ENCODE measurements at places on chromosomes 12 and 14.

DNA sequence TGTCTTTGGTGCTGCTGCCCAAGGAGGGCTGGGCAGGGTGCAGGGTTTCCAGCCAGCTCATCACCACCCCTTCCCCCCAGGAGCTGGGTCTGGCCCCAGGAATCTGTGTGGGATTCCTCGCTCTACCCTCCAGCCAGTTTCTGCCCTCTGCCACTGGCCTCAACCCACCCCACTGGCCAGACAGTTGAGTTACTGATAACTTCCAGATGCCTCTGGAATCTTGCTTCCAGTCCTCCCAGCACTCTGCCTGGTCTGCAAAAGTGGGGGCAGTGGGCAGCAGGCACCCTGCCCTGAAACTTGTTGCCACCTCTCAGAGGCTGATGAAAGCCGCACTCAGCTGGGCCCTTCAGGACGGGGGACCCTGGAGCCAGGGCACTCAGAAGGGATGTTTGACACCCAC is 20.1 kb upstream of the TBX3 start:
- no peak for DNase-seq

DNA sequence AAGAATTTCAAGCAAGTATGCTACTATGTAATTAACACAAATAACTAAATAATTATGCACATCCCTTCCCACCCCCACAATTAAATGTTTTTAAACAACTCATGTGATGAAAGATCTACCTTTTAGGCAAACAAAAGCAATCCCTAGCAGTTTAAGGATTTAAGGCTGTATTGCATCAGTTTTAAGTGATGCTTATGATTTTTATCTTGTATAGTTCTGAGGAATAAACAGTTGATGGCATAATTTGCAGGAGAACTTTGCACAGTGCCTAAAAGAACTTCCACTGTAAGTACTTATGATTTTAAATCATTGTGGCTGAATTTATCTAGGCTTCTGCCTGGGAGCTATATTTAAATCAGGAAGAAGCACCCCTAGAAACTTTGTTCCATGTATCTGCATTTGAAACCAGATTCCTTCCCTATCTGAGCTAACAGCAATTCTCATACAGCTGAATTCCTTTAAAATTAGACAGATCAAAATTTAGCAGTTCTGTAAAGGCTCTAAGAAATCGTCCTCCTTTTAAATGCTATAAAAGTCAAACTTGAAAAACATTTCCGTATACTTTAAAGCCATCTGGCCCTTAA is 388.6 kb downstream of the BCAT1 start:
- no peak for DNase-seq

DNA sequence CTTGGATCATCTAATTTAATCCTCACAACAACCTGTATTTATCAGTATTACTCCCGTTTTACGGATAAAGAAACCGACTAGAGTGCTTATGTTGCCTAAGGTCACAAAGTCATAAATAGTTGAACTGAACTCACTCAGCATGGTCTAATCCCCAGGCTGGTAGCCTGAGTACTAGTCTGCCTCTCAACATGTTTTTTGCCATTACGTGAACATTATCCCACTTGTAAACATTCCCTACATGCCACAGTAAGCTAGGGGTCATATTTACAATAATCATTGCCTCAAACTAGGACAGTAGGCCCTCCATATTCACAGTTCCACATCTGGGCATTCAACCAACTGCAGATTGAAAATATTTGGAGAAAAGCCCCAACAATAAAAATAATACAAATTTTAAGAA is 12.1 kb downstream of the SNRPF start:
- no peak for DNase-seq

GRCh38 chr14:33529787-33530757 is 420.8 kb downstream of the EGLN3 start:
- DNase-seq = no peak

DNA sequence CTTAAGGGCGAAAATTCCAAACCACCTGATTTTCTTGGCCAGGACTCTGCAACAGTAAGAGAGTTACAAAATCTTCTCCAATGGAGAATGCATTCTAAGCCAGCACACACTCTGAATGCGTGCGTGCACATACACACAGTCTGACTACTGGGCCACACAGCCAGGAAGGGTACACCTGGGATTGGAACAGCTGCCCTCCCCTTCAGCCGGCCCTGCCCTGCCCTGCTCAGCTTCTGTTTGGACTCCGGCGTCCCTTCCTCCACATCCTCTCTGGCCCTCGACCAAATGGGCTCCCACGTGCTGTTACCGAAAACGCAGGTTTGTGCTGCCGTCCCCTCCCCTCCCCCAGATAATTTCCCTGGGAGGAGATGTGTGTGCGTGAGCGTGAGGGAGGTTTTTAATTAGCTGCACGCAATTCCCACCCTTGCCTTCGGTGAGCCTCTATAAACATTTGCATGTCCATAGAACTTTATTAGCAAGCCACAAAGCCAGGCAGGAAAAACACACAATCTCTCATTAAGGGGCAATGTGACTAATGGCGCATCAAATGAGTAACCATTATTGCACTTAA is 43.0 kb downstream of the CCNK start:
- DNase-seq = no peak

DNA sequence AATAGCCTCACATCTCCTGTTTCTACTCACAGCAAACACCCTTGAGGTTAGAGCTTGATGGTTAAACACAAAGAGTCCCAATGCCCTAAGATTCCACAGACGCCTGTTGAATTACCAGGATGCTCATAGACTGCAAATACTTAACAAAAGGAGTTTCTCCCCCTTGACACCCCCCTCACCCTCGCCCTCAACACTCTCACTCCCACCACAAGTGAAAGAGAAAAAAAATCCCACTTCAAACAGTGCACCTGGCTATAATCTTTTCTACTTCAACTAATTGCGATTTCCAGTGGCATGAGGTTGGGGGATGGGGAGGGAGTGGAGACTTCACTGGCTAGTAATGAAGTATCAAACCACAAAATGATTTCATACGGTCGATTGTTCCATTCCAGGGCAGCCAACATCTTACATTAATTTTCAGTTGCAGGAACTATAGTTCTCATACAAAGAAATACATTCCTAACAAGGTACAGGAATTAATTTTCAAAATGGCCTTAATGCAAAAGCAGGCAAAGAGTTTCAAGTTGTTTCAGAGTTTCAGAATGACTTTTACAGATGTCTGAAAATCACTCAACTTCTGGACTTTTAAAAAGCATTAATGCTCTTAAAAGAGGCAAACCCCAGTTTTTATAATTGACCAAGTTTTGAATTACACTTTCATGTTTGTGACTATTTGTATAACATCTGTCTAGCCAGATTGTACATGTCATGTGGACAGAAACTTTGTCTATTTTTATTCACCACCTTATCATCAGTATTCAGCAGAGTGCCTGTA is 390.7 kb downstream of the C12orf75 start:
- no peak for DNase-seq

- DNase-seq = no peak
These were observed 21.5 kb downstream of the FAM222A start for GRCh38 chr12:109735051-109735521.

DNA sequence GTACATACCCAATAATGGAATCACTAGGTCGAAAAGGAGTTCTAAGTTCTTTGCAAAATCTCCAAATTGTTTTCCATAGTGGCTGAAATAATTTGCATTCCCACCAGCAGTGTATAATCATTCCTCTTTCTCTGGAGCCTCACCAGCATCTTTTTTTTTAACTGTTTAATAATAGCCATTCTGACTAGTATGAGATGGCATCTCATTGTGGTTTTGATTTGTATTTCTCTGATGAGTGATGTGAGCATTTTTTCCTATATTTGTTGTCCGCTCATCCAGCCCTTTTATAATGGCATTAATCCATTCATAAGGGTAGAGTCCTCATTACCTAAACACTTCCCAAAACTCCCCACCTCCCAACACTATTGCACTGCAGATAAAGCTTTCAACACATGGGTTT is 278.3 kb downstream of the SEC23A start:
- no peak for DNase-seq

GRCh38 chr14:40656311-40656710 is 950.4 kb upstream of the LRFN5 start:
- DNase-seq = no peak

- DNase-seq = no peak
These were observed 43.8 kb upstream of the CSRNP2 start for GRCh38 chr12:51127050-51127729.

GRCh38 chr12:18895946-18896345 is 158.0 kb downstream of the CAPZA3 start:
- no peak for DNase-seq

DNA sequence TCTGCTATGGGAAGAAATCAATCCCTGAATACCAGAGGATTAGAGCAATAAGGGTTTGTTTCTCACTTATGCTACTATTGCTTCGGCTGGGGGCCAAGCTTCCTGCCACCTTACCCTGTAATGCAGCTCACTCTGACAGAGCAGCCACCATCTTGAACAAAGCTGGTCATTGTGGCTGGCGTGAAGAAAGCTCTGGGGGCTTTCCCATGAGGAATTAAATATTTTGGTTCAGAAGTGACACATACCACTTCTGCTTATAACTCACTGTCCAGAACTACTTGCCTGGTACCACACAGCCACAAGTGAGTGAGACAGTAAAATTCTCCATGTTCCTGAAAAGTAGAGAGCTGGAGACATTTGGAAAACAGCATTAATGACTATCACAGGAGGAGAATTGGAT is 82.6 kb downstream of the GALNT8 start:
- DNase-seq = no peak

- no peak for DNase-seq
These were observed 44.4 kb upstream of the TCL1A start for GRCh38 chr14:95758331-95758730.

- DNase-seq = no peak
These were observed 12.9 kb downstream of the GMFB start for GRCh38 chr14:54475911-54476310.

- no peak for DNase-seq
These were observed 22.4 kb downstream of the ASB2 start for GRCh38 chr14:93953739-93954515.

GRCh38 chr14:37056473-37056872 is 115.9 kb downstream of the SLC25A21 start:
- no peak for DNase-seq

DNA sequence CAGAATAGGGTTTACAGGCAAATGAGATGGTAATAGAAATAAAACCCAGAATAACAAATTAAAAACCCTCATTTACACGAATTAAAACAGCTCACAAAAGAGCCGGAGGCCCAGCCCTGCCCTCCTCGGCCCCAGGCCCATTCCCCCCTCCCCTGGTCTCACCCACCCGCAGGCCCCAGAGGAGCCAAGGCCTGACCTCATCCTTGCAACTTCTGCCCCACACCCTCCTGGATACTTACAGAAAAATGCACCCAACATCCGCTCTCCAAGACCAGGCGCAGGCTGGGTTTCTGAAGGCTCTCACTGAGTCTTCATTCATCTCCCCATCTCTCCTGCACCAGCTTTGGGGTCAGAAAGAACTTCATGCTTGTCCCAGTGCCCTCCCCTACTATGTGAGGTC is 16.2 kb upstream of the VSX2 start:
- DNase-seq = no peak

DNA sequence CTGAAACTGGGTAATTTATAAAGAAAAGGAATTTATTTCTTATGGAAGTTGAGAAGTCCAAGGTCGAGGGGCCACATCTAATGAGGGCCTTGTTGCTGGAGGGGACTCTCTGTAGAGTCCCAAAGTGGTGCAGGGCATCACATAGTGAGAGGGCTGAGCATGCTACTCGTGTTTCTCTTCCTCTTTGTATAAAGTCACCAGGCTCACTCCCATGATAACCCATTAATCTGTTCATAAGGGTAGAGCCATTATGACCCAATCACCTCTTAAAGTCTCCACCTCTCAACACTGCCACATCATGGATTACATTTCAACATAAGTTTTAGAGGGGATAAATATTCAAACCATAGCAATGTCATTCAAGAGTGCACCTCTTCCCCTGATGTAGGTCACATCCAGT is 79.1 kb upstream of the ATP2B1 start:
- DNase-seq = no peak

Data from vagina (tissue), 2 donors.